ENCODE measurements at places on chromosomes 3 and 15.

DNA sequence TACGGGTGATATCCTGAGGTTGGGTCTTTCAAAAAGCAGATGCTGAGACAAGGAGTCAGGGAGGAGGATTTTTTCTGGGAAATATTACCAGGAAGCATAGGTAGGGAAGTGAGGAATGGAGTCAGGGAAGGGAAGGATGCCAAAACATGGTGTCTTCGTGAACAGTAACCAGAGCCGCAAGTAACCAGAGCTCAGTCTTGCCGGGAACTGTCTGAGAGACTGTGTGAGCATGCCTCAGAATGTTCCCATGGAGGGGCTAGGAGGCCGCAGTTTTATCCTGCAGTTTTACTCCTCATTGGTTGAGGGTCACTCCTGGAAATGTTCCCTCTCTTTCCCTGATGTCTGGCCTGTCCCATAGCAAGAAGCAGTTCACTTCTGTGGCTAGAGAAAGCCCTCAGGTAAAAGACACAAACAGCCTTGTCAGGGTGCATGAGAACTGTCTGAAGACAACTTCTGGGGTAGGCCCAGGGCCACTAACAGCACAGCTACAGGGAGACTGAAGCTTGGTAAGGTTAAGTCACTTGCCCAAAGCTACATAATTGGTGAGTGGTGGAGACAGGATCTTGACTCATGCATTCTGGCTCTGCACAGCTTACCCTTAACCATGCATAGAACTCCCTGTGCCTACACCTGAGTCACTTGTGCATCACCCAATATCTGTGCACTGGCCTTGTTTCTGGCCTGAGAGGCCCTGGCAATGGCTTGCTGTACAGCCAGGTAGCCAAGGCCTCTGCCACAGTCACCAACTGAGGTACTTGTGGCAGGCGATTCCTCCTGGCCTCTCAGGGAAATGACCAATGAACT is 76.3 kb upstream of the FRMD4B start:
- no peak for DNase-seq

- no peak for DNase-seq
These were observed 24.8 kb downstream of the TPRA1 start for GRCh38 chr3:127565711-127566110.

- no peak for DNase-seq
These were observed 11.9 kb downstream of the STT3B start for GRCh38 chr3:31544634-31545033.

GRCh38 chr3:4019501-4019900 is 220.3 kb downstream of the LRRN1 start:
- DNase-seq: no peak

- DNase-seq: no peak
These were observed 265.4 kb downstream of the CGGBP1 start for GRCh38 chr3:87793337-87793877.

- DNase-seq: no peak
These were observed 262.1 kb upstream of the TBL1XR1 start for GRCh38 chr3:177459401-177459800.

DNA sequence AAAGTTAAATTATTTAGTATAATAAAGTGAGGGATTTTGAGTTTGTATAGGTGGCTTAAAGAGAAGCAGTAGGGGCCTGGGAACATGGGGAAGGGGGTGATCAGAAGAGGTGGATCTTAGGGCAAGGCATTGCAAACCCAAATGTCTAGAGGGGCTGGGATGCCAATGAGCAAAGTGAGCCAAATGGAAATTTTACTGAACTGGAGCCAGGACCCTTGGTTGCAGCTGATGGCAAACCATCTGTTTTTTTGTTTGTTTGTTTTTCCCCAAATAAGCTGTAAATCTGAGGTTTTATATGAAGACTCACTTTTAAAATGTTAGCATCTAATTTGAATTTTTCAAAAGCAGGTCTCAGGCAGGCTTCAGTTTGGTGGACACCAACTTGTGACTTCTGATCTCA is 14.8 kb upstream of the PARP14 start:
- DNase-seq: no peak

DNA sequence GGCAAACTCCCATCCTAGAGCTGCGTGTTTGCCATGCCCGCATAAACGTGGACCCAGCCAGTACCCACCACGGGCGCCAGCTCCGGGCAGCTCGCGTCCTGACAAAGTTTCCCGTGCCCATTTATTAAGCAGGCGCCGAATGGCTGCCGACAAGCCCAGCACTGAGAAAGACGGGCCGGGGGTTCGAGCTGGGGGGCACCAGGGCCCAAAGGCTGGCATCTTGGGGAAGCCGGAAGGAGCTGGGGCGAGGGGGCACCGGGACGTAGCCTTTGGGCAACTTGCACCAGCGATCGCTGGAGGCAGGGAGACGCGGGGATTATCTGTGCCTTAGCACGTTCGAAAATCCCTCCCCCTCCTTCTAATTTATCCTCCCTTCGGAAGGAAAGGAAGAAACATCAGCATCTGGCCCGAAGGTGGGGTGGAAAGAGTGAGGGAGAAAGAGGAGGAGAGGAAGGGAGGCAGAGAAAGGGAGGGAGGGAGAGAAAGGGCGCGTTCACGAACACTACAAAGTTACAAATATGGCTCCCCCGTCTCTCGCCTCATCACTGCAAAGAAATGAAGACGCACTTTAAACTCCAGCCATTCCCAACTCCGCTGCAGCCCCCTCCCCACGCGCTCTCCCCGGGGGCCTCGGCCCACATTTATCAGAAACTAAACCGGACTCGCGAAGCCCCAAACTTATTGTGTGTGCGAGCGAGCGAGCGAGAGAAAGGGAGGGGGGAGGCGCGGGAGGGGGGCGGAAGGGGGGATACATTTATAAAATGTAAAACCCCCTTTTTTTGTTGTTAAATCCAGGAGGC is 1.0 kb downstream of the ANP32A start:
- peak; percentile 73 for DNase-seq

- no peak for DNase-seq
These were observed 184.9 kb downstream of the GAP43 start for GRCh38 chr3:115808244-115808643.

- no peak for DNase-seq
These were observed 170.0 kb downstream of the TMEM108 start for GRCh38 chr3:133208184-133208583.

- no peak for DNase-seq
These were observed 24.8 kb downstream of the VGLL4 start for GRCh38 chr3:11618904-11619303.

- no peak for DNase-seq
These were observed 519.7 kb downstream of the DIPK2A start for GRCh38 chr3:144491333-144491732.

- peak; percentile 44 for DNase-seq
These were observed 157.9 kb downstream of the CHL1 start for GRCh38 chr3:354432-354831.

DNA sequence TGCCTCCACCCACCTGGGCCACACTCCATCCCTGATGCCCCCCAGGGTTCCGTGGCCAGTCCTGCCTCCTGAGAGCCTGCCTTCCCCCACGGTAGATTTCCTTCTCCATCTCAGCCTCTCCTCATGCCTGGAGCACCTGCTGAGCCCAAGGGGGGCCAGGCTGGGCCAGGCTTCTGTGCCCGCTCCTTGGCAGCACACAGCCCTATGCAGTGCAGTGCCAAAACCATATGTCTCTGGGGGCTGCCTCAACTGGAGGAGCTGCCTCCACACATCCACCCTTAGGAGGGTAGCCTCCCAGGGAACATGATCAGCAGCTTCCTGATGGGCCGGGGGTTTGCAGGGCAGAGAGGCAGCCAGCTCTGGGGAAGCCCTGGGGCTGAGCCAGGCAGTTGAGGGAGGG is 24.6 kb upstream of the GATA2 start:
- no peak for DNase-seq

Data from D341Med (cell line).